ENCODE measurements at places on chromosomes 3 and 15. TPM values are rescaled to one million over a fixed set of nuclear protein-coding genes. Genes with fewer than 3 reads are reported as not detected.
A peak's percentile ranks its signal among the peaks of the same experiment; 100 is the strongest.

DNA sequence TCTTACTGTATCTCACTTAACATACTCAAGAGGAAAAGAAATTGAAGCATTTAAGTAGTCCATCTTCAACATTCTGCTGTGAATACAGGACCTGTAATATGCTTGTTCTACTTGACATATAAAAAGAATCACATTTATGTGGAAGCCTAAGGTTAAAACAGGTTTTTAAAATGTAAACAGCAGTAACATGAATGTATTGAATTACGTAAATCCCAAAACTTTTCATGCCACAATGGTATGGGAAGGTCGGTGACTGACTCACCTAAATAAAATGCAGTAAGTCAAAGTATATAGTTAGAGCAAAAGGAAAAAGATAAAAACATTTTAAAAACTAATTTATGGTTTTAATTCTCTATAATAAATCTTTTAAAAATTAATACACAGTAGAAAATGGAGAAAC is 115.7 kb upstream of the TJP1 start:
- H3K27me3 ChIP-seq: peaks cover 37% of the 10 kb centered on the region
- H3K4me1 ChIP-seq: no peaks in the 10 kb centered on the region
- no peak for DNase-seq
- H3K4me3 ChIP-seq: no peak overlapping the region
- H3K36me3 ChIP-seq: no peaks in the 10 kb centered on the region
- H3K27ac ChIP-seq: no peak overlapping the region

DNA sequence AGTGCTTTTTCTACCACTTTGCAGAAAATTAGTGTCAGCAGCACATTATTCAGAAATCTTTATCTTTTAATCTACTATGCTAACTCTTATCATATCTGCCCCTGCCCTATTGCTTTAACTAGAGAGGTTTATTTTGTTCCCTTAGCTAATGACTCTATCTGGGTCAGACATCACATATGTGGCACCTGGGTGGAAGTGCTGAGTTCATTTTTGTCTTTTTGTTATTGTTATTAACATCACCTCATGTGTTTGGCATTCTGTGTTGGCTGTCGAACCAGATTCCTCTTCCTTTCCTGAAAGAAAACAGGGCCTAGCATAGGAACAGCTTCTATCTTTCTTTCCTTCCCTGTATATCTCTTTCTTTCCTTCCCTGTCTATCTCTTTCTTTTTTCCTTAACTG is 100.7 kb downstream of the RBMS3 start:
- no peaks in the 10 kb centered on the region for H3K36me3 ChIP-seq
- peaks cover 4% of the 10 kb centered on the region for H3K4me1 ChIP-seq
- no peak overlapping the region for H3K4me3 ChIP-seq
- DNase-seq: no peak
- no peak overlapping the region for H3K27ac ChIP-seq
- no peaks in the 10 kb centered on the region for H3K27me3 ChIP-seq

DNA sequence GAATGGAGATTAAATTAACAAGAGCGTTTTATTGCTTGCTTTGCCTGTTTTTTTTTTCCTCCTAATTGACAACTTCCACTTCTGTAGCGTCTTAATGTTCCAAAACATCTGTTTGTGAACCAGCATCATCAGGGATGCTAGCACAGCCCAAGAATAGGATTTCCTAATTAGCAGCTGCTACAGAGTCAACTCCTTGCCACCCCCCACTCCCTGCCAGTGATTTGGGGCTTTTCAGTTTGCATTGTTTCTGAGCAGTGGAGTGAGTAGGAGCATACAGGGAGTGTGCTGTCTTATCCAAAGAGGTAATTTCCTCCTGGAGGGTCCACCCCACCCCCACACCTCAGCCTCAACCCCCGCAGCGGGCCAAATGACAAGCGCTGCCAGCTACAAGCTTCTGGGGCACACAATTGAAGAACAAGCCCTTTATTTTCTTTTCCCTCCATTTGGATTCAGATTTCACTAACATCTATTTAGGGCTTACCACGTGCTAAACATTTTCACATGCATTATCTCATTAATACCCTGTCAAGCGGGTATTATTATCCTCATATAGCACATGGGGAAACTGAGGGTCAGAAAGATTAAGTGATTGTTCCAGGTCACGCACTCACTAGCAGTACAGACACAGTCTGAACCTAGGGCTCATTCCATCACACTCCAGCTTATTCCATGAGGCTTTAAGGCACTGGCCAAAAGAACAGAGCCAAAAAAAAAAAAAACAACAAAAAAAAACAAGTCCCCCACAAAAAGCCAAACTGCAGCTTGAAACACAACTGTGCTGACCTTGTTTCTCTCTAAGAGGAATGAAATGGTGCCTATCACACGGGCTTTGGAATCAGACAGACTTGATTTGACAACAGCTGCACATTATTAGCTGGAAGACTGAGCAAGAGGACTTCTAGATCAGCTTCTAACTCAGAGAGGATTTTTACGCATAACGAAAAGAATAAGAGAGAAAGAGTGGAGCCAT is 16.4 kb downstream of the HEG1 start:
- H3K27me3 ChIP-seq: no peaks in the 10 kb centered on the region
- no peak overlapping the region for H3K4me3 ChIP-seq
- no peak for DNase-seq
- H3K4me1 ChIP-seq: peaks cover 17% of the 10 kb centered on the region

DNA sequence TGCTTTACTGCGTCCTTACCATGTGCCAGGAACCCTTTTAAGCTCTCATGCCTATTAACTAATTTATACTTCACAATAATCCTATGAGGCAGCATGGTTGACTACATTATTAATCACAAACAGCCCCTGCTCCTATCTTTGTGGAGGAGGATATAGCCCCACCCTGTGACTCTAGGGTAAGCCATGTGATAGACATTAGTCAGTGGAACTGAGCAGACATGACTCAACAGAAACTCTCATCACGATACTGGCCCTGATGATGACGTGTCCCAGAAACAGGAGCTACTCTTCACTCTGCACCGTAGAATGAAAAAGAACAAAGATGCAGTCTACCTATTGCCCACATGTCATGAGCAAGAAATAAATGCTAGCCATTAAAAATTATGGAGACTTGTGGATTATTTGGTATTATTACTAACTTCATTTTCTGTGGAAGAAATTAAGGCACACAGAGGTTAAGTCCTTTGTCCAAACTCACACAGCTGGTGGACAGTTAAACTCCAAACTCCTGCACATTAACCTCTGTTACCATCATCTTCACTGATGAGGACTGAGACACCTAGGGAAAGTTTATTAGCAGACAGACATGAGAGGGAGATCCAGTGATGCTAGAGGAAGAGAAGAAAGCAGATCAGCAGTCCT is 51.2 kb downstream of the CFAP20DC start:
- H3K4me1 ChIP-seq: peaks cover 9% of the 10 kb centered on the region
- H3K4me3 ChIP-seq: no peak overlapping the region
- H3K36me3 ChIP-seq: no peaks in the 10 kb centered on the region

GRCh38 chr3:48966876-48967361 is 23.1 kb upstream of the P4HTM start:
- H3K27ac ChIP-seq: peak overlapping the region; percentile 51
- peak; percentile 12 for DNase-seq
- H3K4me1 ChIP-seq: peaks cover 3% of the 10 kb centered on the region
- no peak overlapping the region for H3K4me3 ChIP-seq

DNA sequence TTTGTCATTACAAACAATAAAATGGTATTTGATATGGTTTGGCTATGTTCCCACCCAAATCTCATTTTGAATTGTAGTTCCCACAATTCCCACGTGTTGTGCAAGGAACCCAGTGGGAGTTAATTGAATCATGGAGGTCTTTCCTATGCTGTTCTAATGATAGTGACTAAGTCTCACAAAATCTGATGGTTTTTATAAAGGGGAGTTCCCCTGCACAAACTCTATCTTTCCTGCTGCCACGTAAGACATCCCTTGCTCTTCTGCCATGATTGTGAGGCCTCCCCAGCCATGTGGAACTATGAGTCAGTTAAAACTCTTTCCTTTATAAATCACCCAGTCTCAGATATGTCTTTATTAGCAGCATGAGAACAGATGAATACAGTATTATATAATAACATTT is 15.4 kb upstream of the AADAC start:
- H3K27ac ChIP-seq: no peak overlapping the region
- H3K27me3 ChIP-seq: peaks cover 4% of the 10 kb centered on the region
- no peaks in the 10 kb centered on the region for H3K4me1 ChIP-seq

DNA sequence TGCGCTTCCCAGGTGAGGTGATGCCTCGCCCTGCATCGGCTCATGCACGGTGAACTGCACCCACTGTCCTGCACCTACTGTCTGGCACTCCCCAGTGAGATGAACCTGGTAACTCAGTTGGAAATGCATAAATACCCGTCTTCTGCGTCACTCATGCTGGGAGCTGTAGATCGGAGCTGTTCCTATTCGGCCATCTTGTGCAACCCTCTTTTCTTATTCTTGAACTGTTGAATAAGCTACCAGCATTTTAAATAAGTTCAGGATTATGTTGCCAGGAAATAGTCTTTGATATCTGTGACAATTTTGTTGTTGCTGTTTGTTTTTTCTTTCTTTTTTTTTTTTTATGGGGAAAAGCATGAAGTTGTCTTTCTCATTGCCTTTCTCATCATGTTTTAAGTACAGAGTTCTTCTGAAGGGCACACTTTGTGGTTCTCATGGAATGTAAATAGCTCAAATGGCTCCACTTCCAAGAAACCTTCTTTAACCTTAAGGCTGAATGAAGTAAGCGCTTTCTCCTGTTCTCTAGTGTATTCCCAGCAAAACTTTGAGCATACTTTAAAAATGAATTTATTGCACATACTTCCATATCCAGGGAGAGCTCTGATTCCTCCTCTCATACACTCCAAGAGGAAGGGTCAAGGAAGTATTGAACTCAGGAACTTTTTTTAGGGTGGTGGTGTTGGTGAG is 468.0 kb upstream of the TBL1XR1 start:
- H3K27me3 ChIP-seq: no peaks in the 10 kb centered on the region
- no peak overlapping the region for H3K27ac ChIP-seq
- no peak overlapping the region for H3K4me3 ChIP-seq
- H3K36me3 ChIP-seq: no peaks in the 10 kb centered on the region
- no peak for DNase-seq
- H3K4me1 ChIP-seq: no peaks in the 10 kb centered on the region

- DNase-seq: no peak
- no peak overlapping the region for H3K27ac ChIP-seq
- H3K36me3 ChIP-seq: no peaks in the 10 kb centered on the region
- H3K27me3 ChIP-seq: peaks cover 11% of the 10 kb centered on the region
- no peak overlapping the region for H3K4me3 ChIP-seq
Measured at GRCh38 chr3:99721633-99722007, 83.2 kb downstream of the COL8A1 start.

GRCh38 chr15:91032919-91033803 is 10.8 kb upstream of the VPS33B start:
- H3K36me3 ChIP-seq: no peaks in the 10 kb centered on the region
- H3K27ac ChIP-seq: no peak overlapping the region
- H3K4me1 ChIP-seq: no peaks in the 10 kb centered on the region
- H3K4me3 ChIP-seq: no peak overlapping the region
- DNase-seq: peak; percentile 79

DNA sequence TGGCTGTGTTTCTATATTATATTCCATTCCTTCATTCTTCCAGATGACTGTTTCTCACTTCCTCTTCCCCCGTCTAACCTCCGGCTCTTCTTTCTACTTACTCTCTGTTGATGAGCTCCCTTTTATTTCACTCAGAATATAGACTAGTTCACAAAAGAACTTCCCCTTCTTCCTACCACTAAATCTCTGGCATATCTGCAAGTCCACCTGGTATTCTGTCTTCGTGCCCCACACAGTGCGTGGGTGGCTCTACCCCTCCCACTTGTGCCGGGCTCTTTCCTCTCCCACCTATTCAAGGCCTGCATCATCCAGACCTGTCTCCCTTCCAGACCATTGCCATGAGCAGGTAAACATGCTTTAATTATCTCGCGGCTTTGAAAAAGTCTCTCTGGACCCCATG is 73.0 kb downstream of the SCN10A start:
- DNase-seq: no peak
- H3K36me3 ChIP-seq: no peaks in the 10 kb centered on the region
- H3K27me3 ChIP-seq: peaks cover 4% of the 10 kb centered on the region
- H3K27ac ChIP-seq: no peak overlapping the region
- H3K4me3 ChIP-seq: no peak overlapping the region
- no peaks in the 10 kb centered on the region for H3K4me1 ChIP-seq

DNA sequence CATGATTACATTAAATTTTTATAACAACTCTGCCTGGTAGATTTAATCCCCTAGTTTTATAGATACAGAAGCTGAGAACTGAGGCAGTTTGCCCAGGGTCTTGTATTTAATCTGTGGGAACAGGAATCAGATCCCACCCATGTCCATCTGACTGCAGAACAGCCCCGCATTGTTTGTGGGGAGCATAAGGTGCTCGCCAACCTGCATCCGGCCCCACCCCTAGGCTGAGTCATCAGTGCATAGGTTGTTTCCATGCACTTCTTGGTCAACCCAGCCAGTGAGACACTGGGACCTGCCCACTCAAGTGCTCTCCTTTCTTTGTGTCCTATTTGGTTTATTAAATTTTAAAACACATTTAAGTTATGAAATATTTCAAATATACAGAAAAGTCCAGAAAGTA is 266.2 kb downstream of the OPA1 start:
- H3K27ac ChIP-seq: no peak overlapping the region
- H3K27me3 ChIP-seq: no peaks in the 10 kb centered on the region
- H3K36me3 ChIP-seq: no peaks in the 10 kb centered on the region
- no peaks in the 10 kb centered on the region for H3K4me1 ChIP-seq
- DNase-seq: no peak
- H3K4me3 ChIP-seq: no peak overlapping the region

- H3K4me1 ChIP-seq: no peaks in the 10 kb centered on the region
- no peaks in the 10 kb centered on the region for H3K36me3 ChIP-seq
- H3K27ac ChIP-seq: no peak overlapping the region
- no peak overlapping the region for H3K4me3 ChIP-seq
Measured at GRCh38 chr3:36701249-36701572, 63.1 kb downstream of the DCLK3 start.

GRCh38 chr3:108283006-108283405 is 13.3 kb upstream of the HHLA2 start:
- H3K27me3 ChIP-seq: no peaks in the 10 kb centered on the region
- H3K27ac ChIP-seq: no peak overlapping the region
- H3K36me3 ChIP-seq: peaks cover 2% of the 10 kb centered on the region
- H3K4me1 ChIP-seq: peaks cover 31% of the 10 kb centered on the region
- DNase-seq: no peak
- no peak overlapping the region for H3K4me3 ChIP-seq

- no peaks in the 10 kb centered on the region for H3K4me1 ChIP-seq
- no peaks in the 10 kb centered on the region for H3K36me3 ChIP-seq
- peaks cover 1% of the 10 kb centered on the region for H3K27me3 ChIP-seq
- no peak overlapping the region for H3K27ac ChIP-seq
Measured at GRCh38 chr3:182412066-182412465, 381.2 kb upstream of the ATP11B start.

GRCh38 chr15:58738046-58738707 is 11.3 kb downstream of the ADAM10 start:
- no peaks in the 10 kb centered on the region for H3K27me3 ChIP-seq
- peaks cover 65% of the 10 kb centered on the region for H3K4me1 ChIP-seq
- H3K4me3 ChIP-seq: peak overlapping the region; percentile 7
- H3K36me3 ChIP-seq: no peaks in the 10 kb centered on the region
- DNase-seq: no peak
- H3K27ac ChIP-seq: peak overlapping the region; percentile 78

HRG gene
- not detected for total RNA-seq

GTF2A2 gene
- 146 TPM for total RNA-seq

PLXNB1 gene
- total RNA-seq: 1.5 TPM

CASR gene
- total RNA-seq: not detected

TTLL13 gene
- 0.26 TPM for total RNA-seq

All from activated naive CD4-positive, alpha-beta T cell treated with anti-CD3 and anti-CD28 coated beads for 36 hours (primary cell).